ENCODE measurements at places on chromosomes 16 and 17. TPM values are rescaled to one million over a fixed set of nuclear protein-coding genes. Genes with fewer than 3 reads are reported as not detected.

DNA sequence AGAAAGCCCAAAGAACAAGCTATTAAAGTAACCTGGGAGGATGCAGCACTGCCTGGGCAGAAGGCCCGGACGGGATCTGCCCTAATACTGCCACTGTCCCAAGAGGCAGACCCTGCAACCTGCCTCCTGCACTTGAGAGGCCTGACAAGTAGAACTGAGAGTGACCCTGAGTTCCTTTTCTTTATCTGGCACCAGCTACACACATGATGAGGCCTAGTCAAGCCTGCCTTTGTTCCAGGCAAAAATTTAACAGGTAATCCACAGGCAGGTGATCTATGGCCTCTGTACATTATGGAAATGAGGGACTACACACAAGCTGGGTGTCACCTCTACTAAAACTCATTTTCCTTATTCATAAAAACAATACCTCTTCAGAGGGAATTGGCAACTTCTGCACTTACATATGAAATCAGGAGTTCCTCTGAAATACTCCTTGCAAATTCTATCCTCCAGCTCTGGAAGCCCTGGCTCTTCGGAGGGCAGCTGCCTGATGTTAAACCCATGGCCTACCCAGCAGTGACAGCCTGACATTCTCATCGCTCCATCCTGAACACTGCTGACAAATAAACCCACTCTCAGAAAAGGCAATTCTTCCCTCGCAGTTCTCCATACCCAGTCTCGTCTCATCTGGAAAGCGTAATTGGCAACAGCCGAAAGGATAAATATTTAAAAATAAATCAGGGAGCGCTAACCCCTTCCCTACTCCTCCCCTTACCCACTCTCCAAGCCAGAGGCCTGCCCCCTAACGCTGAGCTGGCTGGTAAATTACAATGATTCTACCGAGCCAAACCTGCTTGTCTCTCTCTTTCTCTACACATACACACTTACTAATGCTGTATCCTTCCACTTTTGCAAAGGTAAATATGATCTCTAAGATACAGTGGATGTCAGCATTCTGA, 2.5 kb upstream of the ZFHX3 start:
- H3K4me3 ChIP-seq, result no peak overlapping the region
- no peak overlapping the region for H3K27ac ChIP-seq
- peaks cover 7% of the 10 kb centered on the region for H3K4me1 ChIP-seq
- no peaks in the 10 kb centered on the region for H3K27me3 ChIP-seq

DNA sequence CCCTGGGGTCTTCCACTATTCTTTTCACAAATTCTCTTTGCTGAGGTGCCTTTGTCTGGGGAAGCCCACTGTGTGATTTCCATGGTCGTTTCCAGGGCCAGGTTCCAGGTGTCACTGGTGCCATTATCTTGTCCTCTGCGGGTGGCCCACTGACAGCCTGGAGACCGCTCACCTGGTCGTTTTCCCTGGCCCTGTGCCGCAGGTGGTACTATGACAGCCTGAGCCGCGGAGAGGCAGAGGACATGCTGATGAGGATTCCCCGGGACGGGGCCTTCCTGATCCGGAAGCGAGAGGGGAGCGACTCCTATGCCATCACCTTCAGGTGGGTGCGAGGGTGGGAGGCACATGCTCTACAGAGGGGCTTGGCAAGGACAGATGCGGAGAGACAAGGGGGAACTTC, 98.9 kb downstream of the SDR42E1 start:
- no peak overlapping the region for H3K4me3 ChIP-seq
- no peak overlapping the region for H3K27ac ChIP-seq
- peaks cover 60% of the 10 kb centered on the region for H3K4me1 ChIP-seq
- peaks cover 82% of the 10 kb centered on the region for H3K36me3 ChIP-seq

- no peak for DNase-seq
- H3K27ac ChIP-seq, result no peak overlapping the region
These were observed 7.5 kb upstream of the JUP start for GRCh38 chr17:41793784-41794539.

GRCh38 chr17:79803997-79804855, 7.3 kb upstream of the CBX8 start:
- peak overlapping the region; percentile 60 for H3K4me3 ChIP-seq
- DNase-seq, result peak; percentile 91
- H3K4me1 ChIP-seq, result peaks cover 50% of the 10 kb centered on the region
- no peaks in the 10 kb centered on the region for H3K27me3 ChIP-seq
- no peaks in the 10 kb centered on the region for H3K36me3 ChIP-seq

DNA sequence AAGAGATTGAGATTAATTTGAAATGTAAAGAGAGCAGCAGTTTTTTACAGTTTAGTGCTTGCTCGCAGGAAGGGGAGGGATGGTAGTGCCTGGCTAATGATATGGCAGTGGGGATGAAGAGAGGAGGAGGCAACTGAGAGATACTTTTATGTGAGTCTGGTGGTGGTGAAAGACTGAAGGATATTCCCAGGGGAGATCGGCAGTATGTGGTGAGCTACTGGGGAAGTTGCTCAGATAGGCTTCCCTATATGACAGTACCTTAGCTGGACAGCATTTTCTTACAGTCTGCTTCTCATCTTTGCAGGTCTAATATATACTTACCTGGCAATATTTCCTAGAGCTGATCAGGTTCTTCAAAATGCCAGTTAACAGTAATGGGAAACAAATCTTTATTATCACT, 8.6 kb downstream of the CEP95 start:
- H3K27ac ChIP-seq, result no peak overlapping the region
- no peak overlapping the region for H3K4me3 ChIP-seq
- peaks cover 24% of the 10 kb centered on the region for H3K4me1 ChIP-seq
- peak; percentile 49 for DNase-seq

- H3K4me3 ChIP-seq, result no peak overlapping the region
- no peak overlapping the region for H3K27ac ChIP-seq
- no peak for DNase-seq
- H3K27me3 ChIP-seq, result no peaks in the 10 kb centered on the region
- H3K4me1 ChIP-seq, result no peaks in the 10 kb centered on the region
These were observed 317.1 kb upstream of the CDH8 start for GRCh38 chr16:62353355-62353754.

DNA sequence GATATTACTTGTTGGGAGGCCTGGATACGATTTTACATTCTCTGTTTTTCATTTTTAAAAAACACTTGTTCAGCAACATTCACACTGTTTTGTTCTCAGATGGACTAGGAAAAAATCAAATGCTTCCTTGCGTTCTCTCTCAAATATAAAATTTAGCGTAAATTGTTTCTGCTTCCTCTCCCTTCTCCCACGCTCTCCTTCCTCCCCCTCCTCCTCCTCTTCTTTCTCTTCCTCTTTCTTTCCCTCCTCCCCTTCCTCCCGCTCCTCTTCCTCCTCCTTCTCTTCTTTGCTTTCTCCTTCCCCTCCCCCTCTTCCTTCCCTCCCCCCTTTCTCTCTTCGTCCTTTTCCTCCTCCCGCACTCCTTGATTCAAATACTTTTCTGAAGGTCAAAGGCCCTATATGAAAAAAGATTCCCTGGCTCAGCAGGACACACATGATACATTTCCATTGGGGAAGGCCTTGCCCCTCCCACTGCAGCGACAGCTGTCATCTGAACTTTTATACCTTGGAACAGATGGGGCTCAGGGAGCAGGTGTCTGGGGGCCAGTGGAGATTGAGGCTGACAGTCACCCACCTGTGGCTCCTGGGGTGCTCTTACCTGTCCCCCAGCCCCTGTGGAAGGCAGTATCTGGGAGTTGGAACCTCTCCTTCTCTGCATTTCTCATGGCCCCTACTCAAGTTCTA, 99.4 kb upstream of the SDK2 start:
- no peaks in the 10 kb centered on the region for H3K36me3 ChIP-seq
- no peak for DNase-seq
- H3K27ac ChIP-seq, result no peak overlapping the region
- H3K4me3 ChIP-seq, result no peak overlapping the region

- no peak for DNase-seq
- H3K4me1 ChIP-seq, result peaks cover 4% of the 10 kb centered on the region
- no peaks in the 10 kb centered on the region for H3K27me3 ChIP-seq
- H3K36me3 ChIP-seq, result no peaks in the 10 kb centered on the region
These were observed 56.3 kb upstream of the DHX40 start for GRCh38 chr17:59508999-59509625.

- H3K27me3 ChIP-seq, result no peaks in the 10 kb centered on the region
- peaks cover 19% of the 10 kb centered on the region for H3K4me1 ChIP-seq
- peak within 1 kb of the TSS; percentile 99 for H3K4me3 ChIP-seq
- peak within 1 kb of the TSS; percentile 37 for H3K27ac ChIP-seq
- peak; percentile 97 for DNase-seq
These were observed at the start of gene XYLT2 for GRCh38 chr17:50345432-50346312. Gene XYLT2 (plus strand): TSS chr17:50346126. CDS start chr17:50346141, 15 bp downstream.

- H3K27me3 ChIP-seq, result no peaks in the 10 kb centered on the region
- H3K36me3 ChIP-seq, result no peaks in the 10 kb centered on the region
- H3K4me1 ChIP-seq, result peaks cover 40% of the 10 kb centered on the region
- no peak overlapping the region for H3K27ac ChIP-seq
These were observed 8.7 kb downstream of the THRA start for GRCh38 chr17:40071313-40072039.

WNT9B gene
- not detected for total RNA-seq

BOLA2 gene
- 62.7 TPM for total RNA-seq

BCAS3 gene
- total RNA-seq, result 32.6 TPM

HBM gene
- total RNA-seq, result not detected

RAP1GAP2 gene
- total RNA-seq, result 11.7 TPM

CSH1 gene
- not detected for total RNA-seq

IGF2BP1 gene
- not detected for total RNA-seq

KRTAP9-2 gene
- total RNA-seq, result not detected

MT1M gene
- not detected for total RNA-seq

TAC4 gene
- total RNA-seq, result not detected

LPCAT2 gene
- total RNA-seq, result not detected
